ENCODE measurements at places on chromosomes 5 and 9.

DNA sequence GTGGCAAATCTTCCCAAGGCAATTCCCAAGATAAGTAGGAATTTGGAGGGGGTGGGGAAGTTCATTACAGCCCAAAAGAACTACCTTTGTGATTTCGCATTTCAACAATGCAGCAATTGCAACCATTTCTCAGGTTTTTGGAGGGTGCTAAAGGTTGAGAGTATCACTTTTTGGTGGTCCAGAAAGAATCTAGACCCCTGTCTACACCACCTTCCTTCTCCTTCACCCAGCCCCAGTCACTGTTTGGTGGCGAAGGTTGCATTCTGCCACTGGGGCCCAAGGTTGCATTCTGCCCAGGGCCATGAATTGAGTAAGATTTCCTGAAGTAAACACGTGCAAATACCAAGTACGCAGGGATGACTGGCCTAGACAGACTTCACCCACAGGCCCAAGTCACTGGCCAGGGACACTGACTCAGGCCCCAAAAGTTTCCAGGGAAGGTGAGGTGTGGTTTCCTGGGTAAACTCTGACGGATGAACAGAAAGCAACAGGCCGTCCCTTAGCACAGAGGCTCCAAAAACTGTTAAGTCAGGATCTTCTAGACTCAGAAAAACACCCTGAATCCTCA lies 5.7 kb downstream of the PDE6A start:
- no peak for DNase-seq
- H3K36me3 ChIP-seq, result no peaks in the 10 kb centered on the region
- H3K4me1 ChIP-seq, result no peaks in the 10 kb centered on the region
- H3K4me3 ChIP-seq, result no peak overlapping the region
- H3K27me3 ChIP-seq, result no peaks in the 10 kb centered on the region

- H3K27ac ChIP-seq, result no peak overlapping the region
- no peaks in the 10 kb centered on the region for H3K27me3 ChIP-seq
- H3K4me1 ChIP-seq, result no peaks in the 10 kb centered on the region
- no peaks in the 10 kb centered on the region for H3K36me3 ChIP-seq
- no peak overlapping the region for H3K4me3 ChIP-seq
- no peak for DNase-seq
These were observed 107.8 kb upstream of the NR4A3 start for GRCh38 chr9:99713838-99714306.

- H3K4me1 ChIP-seq, result peaks cover 13% of the 10 kb centered on the region
- peak; percentile 58 for DNase-seq
- H3K27ac ChIP-seq, result no peak overlapping the region
- H3K36me3 ChIP-seq, result no peaks in the 10 kb centered on the region
- no peaks in the 10 kb centered on the region for H3K27me3 ChIP-seq
- no peak overlapping the region for H3K4me3 ChIP-seq
These were observed 10.4 kb downstream of the AMACR start for GRCh38 chr5:33997331-33997983.

DNA sequence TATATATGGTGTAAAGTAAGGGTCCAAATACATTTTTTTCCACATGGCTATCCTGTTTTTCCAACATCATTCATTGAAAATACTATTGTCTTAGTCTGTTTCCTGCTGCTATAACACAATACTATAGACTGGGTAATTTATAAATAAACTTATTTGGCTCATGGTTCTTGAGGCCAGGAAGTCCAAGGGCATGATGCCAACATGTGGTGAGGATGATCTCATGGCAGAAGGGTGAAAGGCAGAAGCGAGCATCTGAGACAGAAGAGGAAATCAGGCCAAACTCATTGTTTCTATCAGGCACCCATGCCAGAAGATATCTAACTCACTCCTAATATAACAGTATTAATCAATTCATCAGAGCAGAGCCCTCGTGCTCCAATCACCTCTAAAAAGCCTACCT lies 42.6 kb downstream of the ANKRD55 start:
- no peaks in the 10 kb centered on the region for H3K36me3 ChIP-seq
- H3K27ac ChIP-seq, result no peak overlapping the region
- H3K4me3 ChIP-seq, result no peak overlapping the region
- H3K4me1 ChIP-seq, result peaks cover 5% of the 10 kb centered on the region
- no peaks in the 10 kb centered on the region for H3K27me3 ChIP-seq

DNA sequence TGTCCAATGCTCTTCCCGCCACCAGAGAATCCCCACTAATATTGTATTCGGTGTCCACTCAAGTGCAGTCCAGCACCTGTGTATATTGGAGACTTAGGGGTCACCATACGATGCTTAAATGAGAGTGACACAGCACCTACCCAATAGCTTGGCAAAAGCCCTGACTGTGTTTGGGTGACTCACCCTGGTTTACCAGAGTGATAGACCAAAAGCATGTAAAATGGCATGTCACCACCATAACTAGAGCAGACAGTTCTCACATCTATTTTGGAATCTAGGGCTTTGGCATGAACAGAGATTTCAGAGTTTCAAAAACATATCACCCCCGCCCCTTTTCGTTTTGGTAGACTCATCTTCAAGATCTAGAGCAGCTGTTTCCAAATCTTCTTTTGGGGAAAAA lies 217.3 kb upstream of the RASEF start:
- H3K4me3 ChIP-seq, result no peak overlapping the region
- no peak overlapping the region for H3K27ac ChIP-seq
- no peak for DNase-seq
- no peaks in the 10 kb centered on the region for H3K4me1 ChIP-seq
- H3K36me3 ChIP-seq, result no peaks in the 10 kb centered on the region
- H3K27me3 ChIP-seq, result no peaks in the 10 kb centered on the region

- no peak for DNase-seq
- H3K27ac ChIP-seq, result no peak overlapping the region
- H3K36me3 ChIP-seq, result no peaks in the 10 kb centered on the region
- H3K27me3 ChIP-seq, result no peaks in the 10 kb centered on the region
- H3K4me3 ChIP-seq, result no peak overlapping the region
These were observed 139.1 kb downstream of the PIP5K1B start for GRCh38 chr9:68844157-68844556.

DNA sequence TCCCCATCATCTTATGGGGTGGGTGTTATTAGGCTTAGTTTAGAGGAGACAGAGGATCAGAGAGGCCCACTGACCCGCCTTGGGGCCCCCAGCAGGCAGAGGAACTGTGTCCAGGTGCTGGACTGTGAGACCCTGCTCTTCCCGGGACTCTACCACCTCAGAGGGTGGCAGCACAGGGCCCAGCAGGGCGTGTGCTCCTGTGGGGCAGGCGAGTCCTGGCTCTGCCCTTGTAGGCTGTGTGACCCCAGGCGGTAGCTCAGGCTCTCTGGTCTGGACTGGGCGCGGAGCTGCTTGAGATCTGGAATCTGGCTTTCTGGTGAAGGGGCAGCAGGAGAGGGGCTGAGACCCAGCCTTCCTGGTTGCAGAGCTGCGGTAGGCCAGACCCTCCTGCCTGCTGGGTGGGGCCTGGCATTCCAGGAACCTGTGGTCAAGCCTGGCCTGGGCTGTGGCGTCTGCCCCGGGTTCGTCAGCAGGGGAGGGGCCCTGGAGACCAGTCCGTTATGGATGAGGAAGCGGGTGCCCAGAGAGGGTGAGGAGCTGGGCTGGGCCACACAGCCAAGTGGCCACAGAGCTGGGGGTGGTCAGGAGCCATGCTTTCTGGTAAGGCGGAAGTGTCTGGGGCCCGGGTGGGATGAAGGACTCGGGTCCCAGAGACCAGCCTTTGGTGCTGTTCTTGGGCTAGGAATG lies 46.5 kb downstream of the RXRA start:
- no peaks in the 10 kb centered on the region for H3K27me3 ChIP-seq
- peaks cover 14% of the 10 kb centered on the region for H3K4me1 ChIP-seq
- no peak overlapping the region for H3K27ac ChIP-seq
- no peak overlapping the region for H3K4me3 ChIP-seq

DNA sequence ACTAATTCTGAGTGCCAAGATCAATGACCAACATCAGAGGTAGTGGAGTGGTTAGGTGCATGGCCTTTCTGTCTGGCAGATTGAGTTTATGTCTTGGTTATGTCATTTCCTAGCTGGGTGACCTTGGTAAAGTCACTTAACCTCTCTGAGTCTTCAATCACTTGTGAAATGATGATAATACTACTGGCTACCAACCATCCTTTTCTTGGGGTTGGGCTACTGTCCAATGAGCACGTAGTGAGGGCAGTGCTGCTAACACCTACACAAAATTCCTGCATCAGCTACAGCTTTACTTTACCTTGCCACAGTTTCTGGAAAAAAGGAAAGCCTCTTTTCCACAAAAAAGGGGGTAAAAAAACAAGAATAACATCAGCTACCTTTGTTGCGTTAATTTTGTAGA lies 12.4 kb downstream of the IL12B start:
- H3K4me3 ChIP-seq, result no peak overlapping the region
- H3K27ac ChIP-seq, result no peak overlapping the region
- no peaks in the 10 kb centered on the region for H3K4me1 ChIP-seq
- H3K36me3 ChIP-seq, result no peaks in the 10 kb centered on the region
- peaks cover 7% of the 10 kb centered on the region for H3K27me3 ChIP-seq

GRCh38 chr5:16901021-16901644 lies 35.0 kb downstream of the MYO10 start:
- no peak overlapping the region for H3K4me3 ChIP-seq
- H3K27ac ChIP-seq, result no peak overlapping the region
- H3K4me1 ChIP-seq, result peaks cover 42% of the 10 kb centered on the region

- no peaks in the 10 kb centered on the region for H3K27me3 ChIP-seq
- H3K27ac ChIP-seq, result no peak overlapping the region
- H3K36me3 ChIP-seq, result no peaks in the 10 kb centered on the region
- no peak for DNase-seq
These were observed 73.0 kb upstream of the SLC25A51 start for GRCh38 chr9:37976714-37977477.

- H3K27me3 ChIP-seq, result peaks cover 32% of the 10 kb centered on the region
- H3K36me3 ChIP-seq, result no peaks in the 10 kb centered on the region
- no peaks in the 10 kb centered on the region for H3K4me1 ChIP-seq
- H3K27ac ChIP-seq, result no peak overlapping the region
These were observed 9.6 kb upstream of the CEP72 start for GRCh38 chr5:602466-603035.

DNA sequence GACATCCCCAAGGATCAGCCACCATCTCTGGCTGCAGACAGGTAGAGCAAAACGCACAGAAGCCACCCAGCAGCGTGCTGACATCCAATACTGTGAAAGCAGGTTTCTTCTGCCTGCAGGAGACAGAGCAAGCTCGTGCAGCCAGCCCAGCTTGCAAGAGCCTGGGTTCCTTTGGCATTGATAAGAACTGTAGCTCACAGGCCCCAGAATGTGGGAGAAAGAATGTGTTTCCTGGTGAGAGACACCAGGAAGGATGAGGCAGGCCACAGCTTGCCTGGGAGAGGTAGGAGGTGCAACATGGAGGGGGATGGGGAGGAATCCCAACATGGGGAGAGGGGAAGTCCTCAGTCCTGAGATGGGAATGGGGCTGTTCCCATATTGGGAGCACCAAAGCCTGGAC lies 34.0 kb upstream of the ARAP3 start:
- DNase-seq, result no peak
- no peak overlapping the region for H3K27ac ChIP-seq
- H3K4me1 ChIP-seq, result peaks cover 21% of the 10 kb centered on the region
- H3K4me3 ChIP-seq, result no peak overlapping the region

DNA sequence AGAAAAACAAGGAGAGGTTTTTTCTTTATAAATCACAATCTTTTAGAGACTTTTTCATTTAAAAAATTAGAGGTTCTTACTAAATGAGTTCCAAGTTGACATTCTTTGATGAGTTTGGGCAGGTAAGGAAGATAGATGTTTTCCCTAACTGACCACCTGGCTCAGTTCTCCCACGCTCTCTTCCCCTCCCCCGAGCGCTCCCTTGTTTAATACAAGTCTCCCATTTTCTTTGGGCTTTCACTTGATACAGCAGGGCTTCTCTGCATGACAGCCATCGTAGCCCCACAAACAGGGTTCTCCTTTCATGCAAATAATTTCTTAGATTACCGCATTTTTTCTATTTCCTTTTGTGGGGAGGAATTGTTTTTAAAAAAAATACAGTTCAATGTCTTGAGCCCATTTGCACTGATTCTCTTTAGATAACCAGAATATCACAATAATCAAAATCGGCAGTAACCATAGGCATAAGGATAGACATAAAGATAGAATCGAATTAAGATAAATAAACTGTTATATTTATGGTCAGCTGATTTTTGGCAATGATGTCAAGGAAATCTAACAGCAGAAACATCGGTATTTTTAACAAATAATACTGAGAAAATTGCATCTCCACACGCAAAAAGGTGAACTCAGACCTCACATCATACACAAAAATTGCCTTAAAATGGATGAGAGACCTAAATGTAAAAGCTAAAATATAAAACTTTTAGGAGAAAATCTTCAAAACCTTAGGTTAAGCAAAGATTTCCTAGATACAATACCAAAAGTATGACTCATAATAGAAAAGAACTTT lies 325.4 kb downstream of the PIK3R1 start:
- H3K4me1 ChIP-seq, result peaks cover 7% of the 10 kb centered on the region
- H3K4me3 ChIP-seq, result no peak overlapping the region
- no peaks in the 10 kb centered on the region for H3K36me3 ChIP-seq
- no peaks in the 10 kb centered on the region for H3K27me3 ChIP-seq
- H3K27ac ChIP-seq, result no peak overlapping the region

DNA sequence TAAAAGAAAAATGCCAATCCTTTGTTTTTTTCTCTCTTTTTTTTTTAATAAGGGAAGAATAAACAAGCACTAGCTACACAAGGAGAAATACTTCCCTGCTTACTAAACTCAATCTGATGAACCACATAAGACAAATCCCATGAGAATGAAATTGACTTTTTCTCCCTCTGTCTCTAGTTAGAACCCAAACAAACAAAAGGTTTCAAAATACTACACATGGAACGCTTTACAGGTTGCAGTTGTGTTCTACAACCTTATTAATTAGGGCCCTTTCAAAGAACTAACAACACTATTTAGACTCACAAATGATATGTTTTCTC lies 124.5 kb downstream of the PDE4D start:
- peak overlapping the region; percentile 43 for H3K4me3 ChIP-seq
- DNase-seq, result no peak
- H3K36me3 ChIP-seq, result no peaks in the 10 kb centered on the region
- peaks cover 40% of the 10 kb centered on the region for H3K27me3 ChIP-seq

GRCh38 chr5:140075371-140075770 lies 32.3 kb upstream of the NRG2 start:
- no peaks in the 10 kb centered on the region for H3K4me1 ChIP-seq
- no peak for DNase-seq
- H3K27me3 ChIP-seq, result peaks cover 91% of the 10 kb centered on the region
- H3K36me3 ChIP-seq, result no peaks in the 10 kb centered on the region

GRCh38 chr9:108178318-108178717 lies 677.5 kb downstream of the ACTL7B start:
- no peaks in the 10 kb centered on the region for H3K4me1 ChIP-seq
- H3K4me3 ChIP-seq, result no peak overlapping the region
- no peak for DNase-seq
- H3K27ac ChIP-seq, result no peak overlapping the region

GRCh38 chr5:41796061-41796460 lies 74.2 kb downstream of the OXCT1 start:
- no peaks in the 10 kb centered on the region for H3K4me1 ChIP-seq
- H3K4me3 ChIP-seq, result no peak overlapping the region
- H3K27ac ChIP-seq, result no peak overlapping the region
- no peaks in the 10 kb centered on the region for H3K27me3 ChIP-seq
- DNase-seq, result no peak

GRCh38 chr5:88395264-88395663 lies 126.6 kb upstream of the TMEM161B start:
- no peaks in the 10 kb centered on the region for H3K27me3 ChIP-seq
- H3K4me3 ChIP-seq, result no peak overlapping the region
- no peak overlapping the region for H3K27ac ChIP-seq
- no peaks in the 10 kb centered on the region for H3K36me3 ChIP-seq
- H3K4me1 ChIP-seq, result peaks cover 73% of the 10 kb centered on the region
